ENCODE measurements at places on chromosomes 7 and 10.

- no peak for DNase-seq
Measured at GRCh38 chr7:49643321-49643720, 130.1 kb upstream of the VWC2 start.

DNA sequence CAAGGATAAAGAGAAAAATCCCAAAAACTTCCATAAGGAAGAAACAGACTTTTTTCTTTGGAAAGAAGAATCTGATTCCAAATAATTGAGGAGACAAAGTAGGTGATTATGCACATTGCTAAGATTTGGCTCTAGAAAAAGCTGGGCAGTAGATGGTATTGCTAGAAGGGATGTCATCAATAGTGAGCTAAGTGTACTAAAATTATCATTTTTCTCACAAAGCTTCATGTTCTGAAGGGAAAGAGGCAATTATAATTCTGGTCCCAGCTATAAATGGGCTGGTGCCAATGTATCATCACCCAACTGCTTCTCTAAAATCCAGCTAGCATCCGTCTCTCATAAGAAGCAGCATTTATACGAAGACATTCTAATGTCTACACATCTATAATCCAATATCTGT, 23.9 kb downstream of the STEAP1 start:
- DNase-seq: no peak

DNA sequence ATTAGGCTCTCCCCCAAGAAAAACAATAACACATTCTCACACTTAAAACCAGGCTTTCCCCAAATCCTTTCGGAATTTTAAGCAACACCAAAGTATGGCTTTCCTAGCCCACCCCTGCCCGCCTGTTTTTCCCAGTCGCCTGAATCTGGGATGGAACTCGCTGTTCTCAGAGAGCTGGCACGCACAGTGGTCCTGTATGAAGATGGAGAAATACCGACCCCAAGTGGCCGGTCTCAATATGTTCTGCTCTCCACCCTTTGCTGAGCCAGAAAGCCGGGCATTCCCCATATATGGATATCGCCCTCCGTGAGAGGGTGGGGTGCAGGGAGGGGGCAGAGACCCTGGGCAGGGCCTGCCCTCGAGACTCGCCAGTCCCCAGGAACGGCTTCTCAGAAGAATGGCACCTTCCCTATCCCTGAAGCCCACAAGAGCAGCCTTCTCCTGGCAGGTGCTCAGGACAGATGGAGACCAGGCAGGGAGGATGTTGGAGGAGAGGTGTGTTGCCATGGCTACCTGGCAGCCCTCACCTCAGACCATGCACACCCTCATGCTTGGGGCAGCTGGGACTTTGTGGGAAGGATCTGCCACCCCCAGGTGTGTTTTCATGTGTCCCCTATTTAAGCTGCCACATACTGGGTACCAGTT, 3.4 kb downstream of the TACR2 start:
- no peak for DNase-seq

DNA sequence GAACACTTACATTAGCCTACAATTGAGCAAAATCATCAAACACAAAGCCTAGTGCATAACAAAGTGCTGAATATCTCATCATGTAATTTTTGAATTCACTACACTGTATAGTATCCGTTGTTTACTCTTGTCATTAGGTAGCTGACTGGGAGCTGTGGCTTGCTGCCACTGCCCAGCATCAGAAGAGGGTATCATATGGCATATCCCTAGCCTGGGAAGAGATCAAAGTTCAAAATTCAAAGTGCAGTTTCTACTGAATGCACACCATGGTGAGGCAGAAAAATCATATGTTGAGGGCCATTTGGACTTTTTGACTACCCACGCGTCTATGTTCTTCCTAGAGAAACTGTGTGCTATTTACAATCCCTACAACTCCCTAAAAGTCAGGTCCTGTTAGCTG, 7.5 kb upstream of the ZC3HAV1 start:
- no peak for DNase-seq

- no peak for DNase-seq
Measured at GRCh38 chr7:113883096-113883495, 35.7 kb downstream of the PPP1R3A start.

GRCh38 chr7:139078911-139079310, 30.6 kb downstream of the ZC3HAV1 start:
- DNase-seq: no peak

DNA sequence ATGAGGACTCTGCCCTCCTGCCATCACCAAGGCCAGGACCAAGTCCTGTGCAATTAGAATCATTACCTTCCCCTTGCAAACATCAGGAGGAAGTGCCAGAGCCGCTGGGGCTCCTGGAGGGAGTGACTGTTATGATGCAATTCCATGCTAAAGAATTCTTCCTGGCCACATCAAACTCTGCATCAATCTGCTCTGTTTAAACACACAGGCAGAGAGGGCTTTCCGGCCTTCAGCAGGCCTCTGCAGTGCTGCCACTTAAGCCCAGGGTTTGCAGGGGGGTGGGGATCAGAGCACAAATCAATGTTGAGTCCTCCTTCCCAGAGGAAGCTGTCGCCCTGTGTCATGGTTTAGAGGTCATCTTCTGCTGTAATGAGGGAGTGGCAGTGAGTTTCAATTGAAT, 58.1 kb downstream of the CTBP2 start:
- DNase-seq: no peak

DNA sequence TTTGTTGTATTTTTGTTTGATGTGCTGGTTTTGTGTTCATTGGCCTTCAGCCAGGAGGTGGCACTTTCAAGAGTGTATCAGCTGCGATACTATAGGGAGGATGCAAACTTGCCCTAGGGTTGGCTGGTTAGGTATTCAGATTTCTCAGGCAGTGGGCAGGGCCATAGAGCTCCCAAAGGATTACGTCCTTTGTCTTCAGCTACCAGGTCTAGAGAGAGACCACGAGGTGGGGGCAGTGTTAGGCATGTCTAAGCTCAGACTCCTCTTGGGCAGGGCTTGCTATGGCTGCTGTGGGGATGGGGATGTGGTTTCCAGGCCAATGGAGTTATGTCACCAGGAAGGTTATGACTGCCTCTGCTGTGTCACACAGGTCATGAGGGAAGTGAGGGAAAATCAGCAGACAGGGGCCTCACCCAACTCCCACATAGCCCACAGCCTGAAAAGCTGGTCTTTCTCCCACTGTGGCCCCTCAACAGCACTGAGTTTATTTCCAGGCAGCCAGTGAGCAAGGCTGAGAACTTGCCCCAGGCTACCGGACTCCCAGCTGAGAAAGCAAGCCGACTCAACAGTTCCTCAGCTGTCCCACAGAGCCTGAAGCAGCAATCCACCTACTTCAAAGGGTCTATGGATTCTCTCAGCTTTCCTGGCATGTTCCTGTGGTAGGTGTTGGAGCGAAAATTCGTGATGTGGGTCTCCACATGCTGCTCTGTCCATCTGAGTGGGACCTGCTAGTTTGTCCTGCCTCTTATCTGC, 227.4 kb upstream of the COBL start:
- no peak for DNase-seq

GRCh38 chr10:132280646-132281074, 27.1 kb downstream of the STK32C start:
- DNase-seq: no peak

DNA sequence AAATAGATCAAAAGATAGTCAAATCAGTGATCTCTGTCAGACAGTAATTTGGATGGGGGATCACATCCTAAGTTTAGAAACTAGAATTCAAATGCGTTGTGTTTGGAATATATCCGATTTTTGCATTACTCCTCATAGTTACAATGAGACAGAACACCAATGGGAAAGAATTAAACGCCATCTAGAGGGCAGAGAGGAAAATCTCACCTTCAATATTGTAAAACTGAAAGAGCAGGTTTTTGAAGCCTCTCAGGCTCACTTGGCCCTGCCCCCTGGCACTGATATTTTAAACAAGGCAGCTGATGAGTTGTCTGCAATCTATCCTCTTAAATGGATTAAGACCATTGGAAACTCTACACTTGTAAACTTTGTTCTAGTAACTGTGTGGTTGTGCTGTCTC, 17.7 kb downstream of the FRG2B start:
- DNase-seq: no peak

DNA sequence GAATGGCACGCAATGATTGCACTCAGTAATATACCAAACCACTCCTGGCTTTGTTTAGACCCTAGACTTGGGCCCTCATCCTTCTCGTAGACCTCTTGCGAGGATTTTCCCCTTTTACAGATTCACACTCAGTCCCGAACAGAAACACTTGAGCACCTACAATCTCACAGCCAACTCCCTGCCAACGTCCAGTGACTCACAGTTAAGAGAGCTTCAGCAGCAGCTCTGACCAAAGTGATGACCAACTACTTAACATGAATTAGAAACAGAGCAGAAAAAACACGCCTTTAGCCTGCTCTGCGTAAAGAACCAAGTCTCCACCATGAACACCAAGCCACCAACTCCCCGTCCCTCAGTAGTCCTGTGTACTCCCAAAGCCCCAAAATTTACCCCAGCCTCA, 2.2 kb downstream of the DNAJC30 start:
- DNase-seq: no peak

DNA sequence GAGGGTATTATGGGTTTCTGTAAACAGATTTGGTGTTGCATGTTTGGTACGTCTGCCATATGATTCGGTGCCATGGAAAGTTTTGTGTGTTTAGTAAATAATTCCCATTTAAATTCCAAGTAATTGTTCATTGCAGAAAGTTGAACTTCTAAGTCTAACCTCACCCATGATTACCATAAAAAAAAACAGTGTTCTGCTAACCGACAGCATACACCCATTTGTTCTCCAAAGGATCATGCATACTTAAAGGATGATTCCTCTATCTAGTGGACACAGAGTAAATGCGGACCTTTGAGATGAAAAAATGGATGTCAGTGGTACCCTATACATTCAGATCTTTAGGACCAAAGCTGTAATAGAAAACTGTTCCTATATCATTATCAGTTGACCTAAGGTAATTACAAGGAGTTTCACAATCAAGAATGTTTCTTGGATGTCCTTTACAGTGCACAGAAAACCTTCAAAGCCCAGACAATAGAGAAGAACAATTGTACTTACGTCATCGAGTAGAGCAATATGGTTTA, 209.9 kb downstream of the CRPPA start:
- no peak for DNase-seq

GRCh38 chr7:49228426-49229098, 304.2 kb downstream of the CDC14C start:
- DNase-seq: no peak

DNA sequence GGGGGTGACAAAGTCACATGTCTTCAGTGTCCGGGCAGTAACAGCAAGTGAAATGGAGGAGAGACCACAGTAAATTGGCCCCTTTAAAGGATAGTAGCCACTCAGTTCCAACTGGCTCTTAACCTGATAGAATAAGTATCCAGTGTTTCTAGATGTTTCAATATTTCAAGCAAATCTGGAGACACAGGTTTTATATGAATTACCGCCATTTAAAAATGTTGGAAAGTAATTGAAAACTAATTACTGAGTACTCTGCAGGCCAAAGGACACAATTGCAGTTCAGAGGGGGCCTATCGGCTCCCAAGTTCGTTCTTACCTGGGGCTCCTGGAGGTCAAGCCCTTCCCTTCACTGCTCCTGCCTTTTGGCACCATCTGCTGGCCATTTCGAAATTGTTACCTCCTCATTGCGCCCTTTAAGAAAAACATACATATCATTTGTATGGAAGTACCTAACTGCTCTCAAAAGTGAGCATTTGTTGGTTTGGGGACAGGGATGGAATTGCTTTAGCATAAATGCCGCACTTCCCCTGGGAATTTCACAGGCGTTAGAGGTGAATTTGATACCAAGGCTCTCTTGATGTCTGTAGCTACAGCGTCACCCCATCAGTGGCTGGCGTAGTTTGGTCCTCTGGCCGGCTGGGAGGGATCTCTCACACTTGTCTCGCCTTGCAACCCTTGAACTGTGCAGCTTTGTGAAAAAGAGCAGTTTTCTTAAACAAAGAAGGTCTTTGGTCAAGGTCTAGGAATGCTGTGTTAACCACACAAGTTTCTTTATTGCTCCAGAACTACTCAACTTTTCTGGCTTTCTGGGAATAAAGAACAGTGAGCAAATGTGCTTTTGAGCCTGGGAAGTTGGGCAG, 220.0 kb downstream of the ARHGAP21 start:
- DNase-seq: no peak

GRCh38 chr7:25314094-25314730, 85.9 kb upstream of the NPVF start:
- no peak for DNase-seq

DNA sequence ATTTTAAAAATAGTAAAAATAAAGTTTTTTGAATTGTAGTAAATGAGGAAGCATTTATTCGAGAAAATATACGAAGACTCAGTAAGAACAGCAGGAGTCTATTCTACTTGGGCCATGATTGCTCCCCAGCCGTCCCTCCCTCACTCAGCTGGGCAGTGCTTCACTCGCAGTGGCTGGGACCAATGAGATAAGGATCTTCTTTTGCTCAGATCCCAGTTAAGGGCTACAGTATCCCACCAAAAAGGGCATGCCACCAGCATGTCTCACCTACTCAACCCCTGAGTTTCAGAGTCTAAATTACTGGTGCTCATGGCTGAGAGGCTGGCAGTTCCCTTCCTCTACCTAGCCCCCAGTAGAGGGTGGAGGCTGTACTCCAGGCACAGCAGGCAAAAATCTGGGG, 455.7 kb upstream of the PFKP start:
- no peak for DNase-seq

- DNase-seq: peak; percentile 53
Measured at GRCh38 chr10:14009371-14010100, 321.2 kb downstream of the FRMD4A start.

DNA sequence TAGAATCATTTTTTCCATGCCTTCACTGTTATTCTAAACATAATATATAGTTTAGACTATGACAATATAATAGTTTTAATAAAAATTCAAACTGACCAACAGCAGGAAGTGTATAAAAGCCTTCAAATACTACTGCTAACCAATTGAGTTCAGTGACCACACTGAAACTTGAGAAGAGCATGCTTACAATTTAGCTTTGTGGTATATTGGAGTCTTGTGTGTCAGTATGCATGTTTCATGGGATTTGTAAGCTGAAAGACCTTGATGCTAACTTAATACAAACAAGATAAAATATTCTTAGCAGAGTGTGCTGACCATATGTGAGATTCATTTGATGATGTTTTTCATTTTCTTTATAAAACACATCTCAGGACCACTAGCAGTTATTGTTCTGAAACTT, 395.5 kb downstream of the SUGCT start:
- DNase-seq: no peak

- DNase-seq: no peak
Measured at GRCh38 chr7:132509643-132510042, 66.6 kb downstream of the PLXNA4 start.

GRCh38 chr7:129707910-129708499, 96.5 kb downstream of the NRF1 start:
- no peak for DNase-seq

- no peak for DNase-seq
Measured at GRCh38 chr10:72679838-72680241, 12.1 kb upstream of the MCU start.
